ENCODE measurements at places on chromosomes 7 and 10. TPM values are rescaled to one million over a fixed set of nuclear protein-coding genes. Genes with fewer than 3 reads are reported as not detected.

DNA sequence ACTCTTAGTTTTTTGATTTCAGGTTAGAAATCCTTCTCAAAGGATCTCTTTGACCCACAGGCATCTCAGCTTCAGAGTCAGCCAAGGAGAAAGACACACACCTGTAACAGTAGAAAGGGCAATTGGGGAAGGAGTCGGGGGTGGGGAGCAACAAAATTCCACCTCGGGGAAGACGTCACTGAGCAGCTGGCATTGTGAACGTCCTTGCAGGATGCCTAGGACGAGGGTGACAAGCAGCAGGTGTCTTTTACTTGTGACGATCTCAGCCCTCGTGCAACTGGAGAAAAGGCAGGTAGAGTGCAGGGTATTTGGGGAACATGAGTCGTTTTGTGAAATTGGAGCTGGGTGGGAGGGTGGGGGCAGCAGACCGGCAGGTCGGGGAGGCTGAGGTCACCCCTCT, 627.0 kb downstream of the ACTR3B start:
- DNase-seq, result no peak

ZNF488 gene
- total RNA-seq, result not detected

GRCh38 chr7:1637155-1637554, 32.9 kb upstream of the ELFN1 start:
- no peak for DNase-seq

- no peak for DNase-seq
These were observed 81.3 kb downstream of the OSBPL3 start for GRCh38 chr7:24898691-24899090.

DNA sequence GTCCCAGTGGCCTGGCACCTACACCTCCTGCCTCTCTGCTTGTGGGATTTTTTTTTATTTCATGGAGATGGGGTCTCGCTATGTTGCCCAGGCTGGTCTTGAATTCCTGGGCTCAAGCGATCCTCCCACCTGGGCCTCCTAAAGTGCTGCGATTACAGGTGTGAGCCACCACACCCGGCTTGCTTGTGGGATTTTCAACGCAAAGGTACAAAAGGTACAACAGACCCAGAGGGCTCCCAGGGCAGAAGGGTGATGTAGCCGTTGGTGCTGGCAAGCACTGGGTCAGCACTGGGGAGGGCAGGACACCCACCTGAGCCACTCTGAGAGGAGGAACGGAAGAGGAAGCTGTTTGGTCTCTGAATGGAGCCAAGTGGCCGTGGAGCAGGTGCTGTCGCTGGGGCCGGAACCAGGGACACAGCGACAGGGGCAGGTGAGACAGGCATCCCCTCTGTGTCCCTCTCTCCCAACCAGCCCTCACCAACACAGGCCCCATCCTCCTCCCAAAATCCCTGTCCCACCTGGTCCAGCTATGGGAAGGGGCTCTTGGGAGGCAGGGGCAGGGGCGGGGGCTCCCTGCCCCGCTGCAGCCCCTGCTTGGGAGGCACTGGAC, 2.8 kb upstream of the SAP25 start:
- DNase-seq, result no peak

ZC3HAV1L gene
- 24.9 TPM for total RNA-seq

VCL gene
- total RNA-seq, result 95.0 TPM

- no peak for DNase-seq
These were observed 105.0 kb downstream of the EPC1 start for GRCh38 chr10:32241946-32242345.

DNA sequence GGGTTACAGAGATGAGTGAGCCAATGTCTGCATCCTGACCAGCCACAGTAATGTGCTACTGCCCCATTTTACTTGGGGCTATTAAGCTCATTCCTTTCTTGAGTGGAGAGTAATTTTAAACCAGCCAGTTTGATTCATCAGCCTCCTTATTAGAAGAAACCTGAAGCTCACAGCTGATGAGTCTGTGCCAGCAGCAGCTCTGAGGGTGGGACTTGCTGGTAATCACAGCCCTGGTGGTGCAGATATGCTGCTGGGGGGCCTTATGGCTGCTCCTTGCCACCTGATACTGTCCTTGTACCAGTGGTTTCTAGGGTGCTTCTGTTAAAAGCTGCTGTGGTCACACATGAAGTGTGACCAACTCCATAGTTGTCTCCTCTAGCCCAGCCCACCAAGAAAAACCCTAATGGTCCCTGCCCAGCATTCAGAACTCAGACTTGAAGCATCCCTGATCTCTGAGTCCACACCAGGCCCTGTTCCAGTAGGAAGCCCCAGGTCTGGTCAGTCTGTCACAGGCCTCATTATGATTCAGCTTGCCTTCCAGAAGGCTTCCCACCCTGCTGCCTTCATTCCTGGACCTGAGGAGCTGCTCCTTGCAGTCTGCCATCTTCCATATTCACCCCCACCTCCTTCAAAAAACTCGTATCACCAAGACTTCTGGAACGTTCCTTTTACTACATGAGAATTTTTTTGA, 28.9 kb upstream of the RBM20 start:
- no peak for DNase-seq

DNA sequence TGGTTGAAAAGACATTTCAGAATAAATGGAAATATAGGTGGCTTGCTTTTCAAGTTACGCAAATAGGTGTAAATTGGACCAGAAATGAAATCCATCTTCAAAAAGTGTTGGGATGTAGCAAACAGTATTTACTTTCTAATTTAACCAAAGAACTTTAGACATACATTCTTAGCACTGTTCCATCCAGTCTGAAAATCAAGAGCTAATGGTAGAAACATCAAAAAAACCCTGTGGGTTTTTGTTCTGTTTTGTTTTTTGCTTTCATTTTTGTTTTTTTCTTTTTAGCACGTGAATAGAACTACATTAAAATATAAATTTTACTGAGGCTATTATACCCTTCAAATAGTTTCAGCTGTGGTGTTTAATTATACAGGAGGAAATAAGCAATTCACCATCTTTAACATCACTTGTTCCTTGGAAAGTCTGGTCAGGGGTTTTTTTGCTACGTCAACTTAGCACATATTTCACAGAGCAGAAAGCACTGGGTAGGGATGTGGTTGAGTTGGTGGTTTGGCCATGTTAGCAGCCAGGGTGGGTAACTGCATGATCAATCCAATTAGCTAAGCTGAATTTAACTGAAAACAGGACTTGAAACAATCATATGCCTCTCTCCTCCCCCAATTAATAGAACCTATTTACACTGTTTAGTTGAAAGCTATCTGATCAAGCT, 275.4 kb upstream of the PFKP start:
- no peak for DNase-seq

CCZ1B gene
- 69.8 TPM for total RNA-seq

- DNase-seq, result no peak
These were observed 15.9 kb downstream of the GBF1 start for GRCh38 chr10:102261196-102261595.

LIPJ gene
- total RNA-seq, result 0.33 TPM

UNC5B gene
- 3.5 TPM for total RNA-seq

- DNase-seq, result no peak
These were observed 122.9 kb upstream of the GLI3 start for GRCh38 chr7:42359946-42360345.

AOC1 gene
- 2.3 TPM for total RNA-seq

DNA sequence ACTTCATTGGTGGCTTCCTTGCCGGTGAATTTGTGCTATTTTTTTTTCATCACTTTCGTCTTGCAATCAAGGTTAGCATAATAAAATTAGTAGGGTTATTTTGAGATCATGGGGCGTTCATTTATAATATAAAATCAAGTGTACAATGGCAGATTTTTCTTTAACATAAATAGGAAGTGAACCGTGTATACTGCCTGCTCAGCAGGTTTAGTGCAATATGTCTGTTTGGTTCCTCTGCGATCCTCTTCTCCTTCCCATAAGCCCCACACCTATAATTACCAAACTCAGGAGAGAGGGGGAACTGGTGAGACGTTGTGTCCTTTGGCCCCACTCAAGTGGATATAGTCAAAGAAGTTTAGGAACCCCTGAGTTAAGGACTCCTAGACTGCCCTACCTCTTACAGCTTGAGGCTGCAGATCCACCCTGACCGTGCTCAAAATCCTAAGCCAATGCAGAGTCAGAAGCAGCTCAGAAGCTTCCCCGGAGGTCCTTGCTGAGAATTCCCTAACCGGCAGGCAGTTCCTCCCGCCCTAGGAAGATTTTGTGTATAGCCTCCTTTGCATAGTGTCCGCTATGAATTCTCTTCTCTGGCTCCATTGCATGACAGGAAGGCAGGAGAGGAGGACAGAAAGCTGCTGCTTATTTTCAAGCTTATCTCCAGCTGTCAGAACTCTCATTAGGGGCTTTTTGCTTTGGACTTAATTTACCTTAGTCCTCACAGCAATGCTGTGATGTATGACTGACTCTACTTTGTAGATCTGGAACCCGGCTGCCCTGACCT, 41.5 kb downstream of the PYROXD2 start:
- no peak for DNase-seq

SPOCK2 gene
- 3.9 TPM for total RNA-seq

GBX1 gene
- not detected for total RNA-seq

- DNase-seq, result no peak
These were observed 69.3 kb downstream of the MYOF start for GRCh38 chr10:93412801-93413200.

GRCh38 chr7:151367284-151367683, 25.7 kb downstream of the NUB1 start:
- no peak for DNase-seq

- DNase-seq, result no peak
These were observed 48.6 kb upstream of the SLIT1 start for GRCh38 chr10:97234400-97234799.

DNA sequence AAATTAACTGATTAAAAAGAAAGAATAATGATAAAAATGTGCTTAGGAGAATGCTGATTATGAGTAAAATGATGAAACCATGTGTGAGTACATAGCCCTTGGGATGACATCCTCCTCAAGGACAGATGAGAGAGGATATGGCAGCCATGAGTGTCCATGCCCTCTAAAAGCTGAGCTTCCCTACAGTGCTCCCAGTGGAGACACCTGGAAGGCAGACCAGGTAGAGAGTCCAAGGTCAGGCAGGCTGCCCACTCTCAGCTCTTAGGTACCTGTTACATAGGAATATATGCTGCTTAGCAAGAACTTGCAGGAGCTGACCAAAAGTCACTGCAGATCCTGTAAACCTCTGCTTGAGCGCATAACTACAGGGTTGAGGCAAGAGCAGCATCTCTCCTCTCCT, 169.7 kb upstream of the TMEM229A start:
- DNase-seq, result no peak

BTRC gene
- 13.4 TPM for total RNA-seq

SLC18A3 gene
- total RNA-seq, result not detected

SMKR1 gene
- not detected for total RNA-seq

GRCh38 chr7:151003572-151003971, 12.8 kb downstream of the NOS3 start:
- DNase-seq, result no peak

GRCh38 chr7:158516524-158516923, 71.1 kb downstream of the PTPRN2 start:
- DNase-seq, result no peak

GRCh38 chr7:159218607-159219006, 73.9 kb upstream of the VIPR2 start:
- DNase-seq, result no peak

GRCh38 chr7:98105942-98106544, 619 bp upstream of the LMTK2 start:
- no peak for DNase-seq

DNA sequence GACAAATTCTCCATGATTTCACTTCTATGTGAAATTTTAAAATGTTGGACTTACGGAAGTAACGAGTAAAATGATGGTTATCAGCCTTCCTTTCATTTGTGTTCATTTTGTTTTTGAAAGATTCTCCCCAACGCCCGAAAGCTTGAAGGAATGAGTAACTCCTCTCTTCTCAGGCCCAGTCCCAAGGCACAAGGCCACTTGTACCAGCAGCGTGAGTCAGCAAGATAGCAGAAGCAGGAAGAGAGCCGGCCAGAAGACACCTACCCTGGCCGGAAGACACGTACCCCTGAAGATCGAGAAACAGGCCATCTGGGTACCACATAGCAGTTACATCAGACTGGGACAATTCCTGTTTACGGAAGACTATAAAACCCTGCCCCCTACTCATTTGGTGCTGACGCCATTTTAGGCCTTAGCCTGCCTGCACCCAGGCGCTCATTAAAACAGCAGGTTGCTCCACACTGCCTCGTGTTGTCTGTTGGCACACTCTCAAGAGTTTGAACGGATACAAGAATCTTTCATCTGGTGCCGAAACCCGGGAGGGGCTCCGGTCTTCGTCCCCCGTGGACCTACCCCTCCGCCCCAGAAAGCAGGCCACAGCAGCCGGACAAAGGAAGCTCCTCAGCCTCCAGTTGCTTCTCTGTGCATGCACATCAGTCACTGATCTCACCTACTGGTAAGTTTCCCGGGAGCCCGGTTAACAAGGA, 60.4 kb downstream of the LRRC17 start:
- no peak for DNase-seq

DNA sequence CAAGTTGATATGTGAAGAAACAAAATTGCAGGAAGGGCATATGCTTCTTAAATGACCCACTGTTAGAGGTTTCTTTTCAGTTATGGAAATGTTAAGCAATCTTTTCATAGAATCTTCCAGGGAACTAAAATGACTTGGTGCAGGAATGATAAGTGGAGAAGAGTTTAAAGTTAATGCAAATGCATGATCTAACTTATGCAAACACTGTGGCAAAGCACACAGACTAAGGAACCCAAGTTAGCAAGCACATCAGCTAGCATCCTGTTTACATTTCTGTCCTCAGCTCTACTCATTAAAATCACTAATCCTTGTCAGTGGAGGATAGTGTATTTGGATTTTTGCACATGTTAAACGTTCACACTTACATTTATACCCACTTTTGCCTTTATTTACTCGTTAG, 9.3 kb downstream of the CLCN1 start:
- DNase-seq, result no peak

GRCh38 chr7:133044722-133045473, 37.0 kb downstream of the CHCHD3 start:
- DNase-seq, result no peak

- DNase-seq, result no peak
These were observed 296.0 kb upstream of the KIAA1217 start for GRCh38 chr10:23912884-23913404.

TMEM184A gene
- not detected for total RNA-seq

DNA sequence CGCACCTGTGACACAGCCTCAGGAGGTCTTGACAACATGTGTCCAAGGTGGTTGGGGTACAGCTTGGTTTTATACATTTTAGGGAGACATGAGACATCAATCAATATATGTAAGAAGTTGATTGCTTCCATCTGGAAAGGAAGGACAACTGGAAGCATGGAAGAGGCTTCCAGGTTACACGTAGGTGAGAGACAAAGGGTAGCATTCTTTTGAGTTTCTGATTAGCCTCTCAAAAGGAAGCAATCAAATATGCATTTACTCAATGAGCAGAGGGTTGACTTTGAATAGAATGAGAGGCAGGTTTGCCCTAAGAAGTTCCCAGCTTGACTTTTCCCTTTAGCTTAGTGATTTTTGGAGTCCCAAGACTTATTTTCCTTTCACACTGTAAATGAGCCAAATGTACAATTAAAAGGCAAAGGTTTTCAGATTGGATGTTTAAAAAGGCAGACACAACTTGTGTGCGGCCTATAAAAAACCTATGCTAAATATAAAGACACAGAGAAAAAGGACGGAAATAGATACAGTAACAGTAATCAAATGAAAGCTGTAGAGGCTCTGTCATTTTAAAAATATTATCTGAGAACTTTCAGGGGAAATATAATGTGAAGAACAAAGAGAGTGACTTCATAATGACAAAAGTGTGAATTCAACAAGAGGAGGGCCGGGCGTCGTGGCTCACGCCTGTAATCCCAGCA, 65.7 kb upstream of the LANCL2 start:
- no peak for DNase-seq

- no peak for DNase-seq
These were observed at the start of gene TMEM72 for GRCh38 chr10:44911081-44911540. Gene TMEM72, plus strand, starts transcription at chr10:44911337. Its CDS starts 176 bp downstream, at chr10:44911513.
